NCI-H2227 treated with DMSO at 0.1 percent for 48 hours (cell line): ENCODE measurements at places on chromosomes 5 and 9.

GRCh38 chr5:169650701-169651331 is 13.7 kb downstream of the DOCK2 start:
- no peak for DNase-seq

DNA sequence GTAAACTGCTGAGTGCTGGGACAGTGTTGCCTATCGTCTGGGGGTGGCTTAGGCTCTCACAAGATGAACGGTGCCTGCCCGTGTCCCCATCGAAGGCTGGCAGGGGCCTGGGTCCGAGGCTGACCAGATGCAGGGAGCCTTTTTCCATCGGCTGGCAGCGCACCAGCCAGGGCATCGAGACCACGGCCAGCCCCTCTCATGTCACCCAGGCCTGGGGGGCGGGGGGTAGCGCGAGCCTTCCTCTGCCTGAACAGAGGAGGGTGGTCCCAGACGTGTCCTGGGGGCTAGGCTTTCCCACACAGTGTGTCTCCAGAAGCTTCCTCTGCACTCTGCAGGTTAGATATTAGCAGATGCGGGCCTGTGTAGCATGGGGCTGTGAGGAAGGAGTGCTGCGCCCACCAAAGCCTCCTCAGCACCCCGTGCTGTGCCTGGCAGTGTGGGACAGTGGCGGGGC is 17.3 kb downstream of the FGD3 start:
- no peak for DNase-seq

GRCh38 chr5:98927242-98927988 is 1.4 kb downstream of the CHD1 start:
- peak; percentile 24 for DNase-seq

- no peak for DNase-seq
These were observed 179.2 kb downstream of the FBN2 start for GRCh38 chr5:128358826-128359225.

DNA sequence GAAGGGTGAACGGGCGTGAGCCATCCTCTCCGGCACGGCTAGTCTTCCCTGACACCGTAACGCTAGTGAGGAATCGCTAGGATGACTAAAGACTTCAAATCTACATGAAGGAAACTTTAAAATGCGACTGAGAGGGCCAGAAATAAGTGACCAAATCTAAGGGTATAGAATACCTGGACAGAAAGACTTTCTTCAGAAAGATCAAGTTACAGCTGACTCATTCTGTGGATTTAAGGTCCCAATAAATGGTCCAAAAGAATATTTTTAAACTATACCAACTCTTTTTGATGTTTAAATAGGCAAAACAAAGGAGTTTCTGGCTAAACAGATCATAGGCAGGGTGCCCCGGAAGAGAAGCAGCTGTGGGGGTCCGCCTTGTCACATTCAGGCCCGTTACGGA is 38.9 kb upstream of the CEP72 start:
- DNase-seq: no peak

DNA sequence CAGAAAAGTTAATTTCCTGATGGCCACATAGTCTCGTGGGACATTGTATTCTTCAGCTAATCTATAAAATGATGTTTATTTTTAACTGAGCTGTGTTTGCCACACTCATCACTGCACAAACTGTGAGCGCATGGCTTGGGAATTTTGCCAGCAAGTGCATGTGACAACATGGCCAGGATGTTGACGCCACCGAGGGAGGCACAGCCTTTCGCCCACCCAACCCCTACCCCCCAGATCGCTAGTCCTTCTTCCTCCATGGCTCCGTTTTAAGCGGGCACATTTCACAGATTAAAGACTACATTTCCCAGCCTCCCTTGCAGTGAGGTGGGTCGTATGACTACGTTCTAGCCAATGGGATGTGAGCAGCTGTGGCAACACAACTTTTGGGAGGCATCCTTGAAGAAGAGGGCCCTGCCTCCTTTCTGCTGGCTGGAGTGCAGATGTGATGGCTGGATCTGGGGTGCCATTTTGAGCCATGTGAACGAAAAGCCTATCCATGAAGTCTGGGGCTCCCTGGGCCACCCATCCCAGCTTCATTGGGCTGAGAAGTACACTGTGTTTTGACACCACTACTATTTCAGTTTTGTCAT is 7.9 kb downstream of the NRARP start:
- no peak for DNase-seq

GRCh38 chr5:180813420-180813819 is 10.8 kb upstream of the MGAT1 start:
- DNase-seq: no peak

DNA sequence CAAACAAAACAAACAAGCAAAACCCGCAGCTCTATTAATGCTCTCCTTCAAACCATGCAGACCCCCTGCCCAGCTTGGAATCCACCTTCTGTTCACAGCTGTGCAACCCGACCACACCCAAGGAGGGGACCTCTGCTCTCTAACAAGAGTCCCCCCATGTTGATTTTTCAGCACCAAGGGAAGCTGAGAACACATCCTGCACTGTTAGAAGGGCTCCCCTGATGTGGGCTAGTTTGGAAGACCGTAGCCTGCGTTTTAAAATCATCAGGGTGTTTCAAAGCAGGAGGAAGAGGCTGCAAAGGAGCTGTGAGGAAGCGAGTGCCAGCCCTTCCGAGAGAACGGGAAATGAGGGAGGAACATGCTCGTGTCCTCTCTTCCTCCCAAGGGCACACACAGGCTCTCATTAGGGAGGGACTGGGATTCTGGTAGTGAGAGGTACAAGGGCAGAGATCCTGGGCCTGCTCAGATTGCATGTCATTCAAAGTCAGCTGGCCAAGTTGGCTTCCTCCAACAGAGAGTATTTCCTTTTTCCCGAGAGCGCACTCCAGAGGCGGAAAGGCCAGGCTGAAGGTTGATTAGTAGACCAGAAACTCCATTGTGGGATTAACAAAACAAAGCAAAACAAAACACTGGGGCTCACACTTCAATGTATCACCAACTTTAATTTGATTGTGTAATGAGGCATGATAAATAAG is 185.9 kb downstream of the SEMA6A start:
- DNase-seq: no peak

GRCh38 chr9:132018957-132019405 is 60.7 kb downstream of the MED27 start:
- DNase-seq: no peak

- DNase-seq: no peak
These were observed 30.3 kb upstream of the PURA start for GRCh38 chr5:140083650-140084049.

GRCh38 chr9:127788337-127789011 is 2.6 kb downstream of the CDK9 start:
- no peak for DNase-seq

DNA sequence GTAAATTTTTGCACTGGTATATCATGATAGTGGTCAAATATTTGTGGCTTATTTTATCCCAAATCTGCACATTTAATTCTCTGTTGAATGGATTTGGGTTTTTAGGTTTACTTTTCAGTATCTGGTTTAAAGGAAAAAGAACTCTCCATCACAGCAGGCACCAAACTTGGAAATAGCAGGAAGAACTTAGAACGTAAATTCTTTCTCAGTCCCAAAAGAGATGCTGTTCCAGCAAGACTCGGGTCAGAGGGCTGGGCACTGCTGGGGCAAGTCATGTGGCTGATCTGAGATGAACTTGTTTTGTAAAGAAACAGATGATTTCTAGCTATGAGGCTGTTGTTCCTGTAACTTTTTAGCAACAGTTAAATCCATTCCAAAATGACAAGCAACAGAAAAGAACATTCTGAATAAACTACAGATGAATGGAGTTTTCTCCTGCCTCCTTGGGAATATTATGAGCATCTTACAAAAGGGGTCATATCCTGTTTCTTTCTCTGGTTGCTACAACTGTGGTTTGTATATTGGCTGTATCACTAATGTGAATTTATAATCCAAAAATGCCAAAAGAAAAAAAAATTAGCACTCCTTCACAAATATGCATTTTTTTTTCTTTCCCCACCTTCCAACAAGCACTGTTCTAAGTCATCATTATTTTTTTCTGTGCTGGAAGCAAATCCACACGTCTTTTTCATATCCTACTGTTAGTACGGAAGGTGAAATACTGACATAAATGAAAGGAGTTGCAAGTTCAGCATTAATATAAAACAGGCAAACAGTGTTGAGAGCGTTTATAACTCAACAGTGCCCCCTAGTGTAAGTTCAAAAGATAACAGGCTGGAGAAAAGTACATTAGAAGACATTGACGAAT is 31.1 kb downstream of the OR2K2 start:
- peak; percentile 15 for DNase-seq

DNA sequence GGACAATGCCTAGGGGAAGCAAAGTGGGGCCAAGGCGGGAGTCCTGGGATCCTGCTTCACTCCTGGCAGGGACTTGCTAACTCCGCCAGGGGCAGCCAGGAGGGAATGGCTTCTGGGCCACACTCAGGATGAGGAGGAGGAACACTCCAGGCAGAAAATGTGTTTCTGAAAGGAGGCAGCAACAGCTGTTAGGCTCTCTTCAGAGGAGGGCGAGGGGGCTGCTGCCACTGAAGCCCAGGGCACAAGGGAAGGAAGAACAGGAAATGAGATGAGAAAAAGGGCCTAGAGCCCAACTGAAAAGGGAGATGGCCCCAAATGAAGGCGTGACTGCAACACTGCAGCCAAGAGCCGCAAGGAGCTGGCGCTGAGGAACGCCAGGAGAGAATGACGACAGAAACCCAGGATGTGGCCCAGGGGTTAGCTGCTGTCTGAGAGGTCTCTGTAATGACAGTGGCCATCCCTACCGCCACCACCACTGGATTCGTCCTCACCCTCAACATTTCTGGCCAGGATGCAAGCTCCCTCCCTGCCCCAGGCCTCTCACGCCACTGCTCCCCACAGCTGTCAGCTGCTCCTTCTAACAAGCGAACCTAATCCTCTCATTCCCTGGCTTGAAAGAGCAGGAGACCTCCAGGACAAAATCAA is 15.8 kb downstream of the PSMB7 start:
- no peak for DNase-seq

- DNase-seq: no peak
These were observed 83.7 kb downstream of the GALNT10 start for GRCh38 chr5:154273963-154274827.

GRCh38 chr9:117184173-117184572 is 230.7 kb downstream of the ASTN2 start:
- DNase-seq: no peak

DNA sequence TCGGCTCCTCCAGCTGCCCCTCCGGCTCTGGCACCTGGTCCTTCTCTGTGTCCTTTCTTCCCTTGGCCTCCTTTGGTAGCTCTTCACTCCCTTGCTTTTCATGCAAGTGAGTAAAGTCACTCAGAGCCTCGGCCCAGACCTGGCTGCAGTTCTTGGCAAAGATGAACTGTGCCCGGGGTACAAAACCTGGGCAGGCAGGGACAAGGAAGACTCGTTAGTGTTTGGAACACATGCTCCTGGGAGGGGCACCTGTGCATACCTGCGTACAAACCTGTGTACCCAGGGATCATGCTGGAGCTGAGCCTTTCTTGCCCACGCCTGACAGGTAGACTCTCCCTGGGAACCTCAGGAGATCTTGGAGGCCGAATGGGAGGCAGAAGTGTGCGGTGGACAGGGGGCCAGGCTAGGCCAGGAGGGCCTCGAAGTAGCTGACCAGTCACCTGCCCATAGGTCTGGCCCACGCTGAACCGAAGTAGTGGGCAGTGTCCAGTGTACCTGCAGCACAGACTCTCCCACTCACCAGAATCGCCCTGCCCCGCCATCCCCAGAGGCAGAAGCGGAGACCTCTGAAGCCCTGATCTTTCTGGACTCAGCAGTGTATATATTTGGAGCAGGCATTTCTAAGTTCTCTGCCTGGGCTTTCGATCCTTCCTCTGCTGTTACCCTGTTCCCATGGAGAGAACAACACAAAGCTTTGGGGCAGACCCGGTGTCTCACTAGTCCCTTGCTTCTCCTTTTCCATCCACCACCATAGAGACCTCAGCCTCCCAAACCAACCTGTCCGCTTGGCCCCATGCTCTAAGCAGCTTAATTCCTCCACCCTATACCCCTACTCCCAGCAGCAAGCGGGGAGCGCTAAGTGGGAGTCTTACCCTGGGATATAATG is 41.9 kb upstream of the TESK1 start:
- no peak for DNase-seq

DNA sequence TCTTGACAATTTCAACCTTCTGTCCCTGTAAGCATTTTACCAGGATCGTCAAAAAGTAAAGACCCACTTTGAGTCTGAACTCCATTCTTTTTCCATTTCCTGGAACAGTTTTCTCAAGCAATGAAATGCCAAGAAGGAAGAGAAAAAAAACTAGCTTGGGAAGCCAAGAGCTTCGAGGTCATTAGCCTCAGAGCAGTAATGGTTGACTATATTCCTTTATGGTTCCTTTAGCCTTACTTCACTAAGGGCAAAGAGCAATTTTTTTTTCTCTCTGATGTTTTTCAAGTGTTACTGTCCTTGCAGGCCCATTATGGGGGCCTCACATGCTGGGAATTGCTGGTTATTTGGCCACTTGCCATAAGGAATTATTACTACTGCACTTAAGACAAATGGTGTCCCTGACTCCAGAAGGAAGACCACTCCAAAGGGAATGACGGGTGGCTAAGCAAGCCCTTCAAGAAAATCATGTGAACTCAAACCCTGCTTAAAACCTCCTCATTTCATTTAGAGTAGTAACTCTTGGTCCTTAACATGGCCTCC is 37.1 kb downstream of the BNC2 start:
- DNase-seq: peak; percentile 42

DNA sequence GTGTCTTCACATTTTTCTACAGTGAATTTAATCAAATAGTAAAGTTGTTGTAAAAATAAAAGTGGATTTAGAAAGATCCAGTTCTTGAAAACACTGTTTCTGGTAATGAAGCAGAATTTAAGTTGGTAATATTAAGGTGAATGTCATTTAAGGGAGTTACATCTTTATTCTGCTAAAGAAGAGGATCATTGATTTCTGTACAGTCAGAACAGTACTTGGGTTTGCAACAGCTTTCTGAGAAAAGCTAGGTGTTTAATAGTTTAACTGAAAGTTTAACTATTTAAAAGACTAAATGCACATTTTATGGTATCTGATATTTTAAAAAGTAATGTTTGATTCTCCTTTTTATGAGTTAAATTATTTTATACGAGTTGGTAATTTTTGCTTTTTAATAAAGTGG is 60.4 kb downstream of the MTAP start:
- no peak for DNase-seq

DNA sequence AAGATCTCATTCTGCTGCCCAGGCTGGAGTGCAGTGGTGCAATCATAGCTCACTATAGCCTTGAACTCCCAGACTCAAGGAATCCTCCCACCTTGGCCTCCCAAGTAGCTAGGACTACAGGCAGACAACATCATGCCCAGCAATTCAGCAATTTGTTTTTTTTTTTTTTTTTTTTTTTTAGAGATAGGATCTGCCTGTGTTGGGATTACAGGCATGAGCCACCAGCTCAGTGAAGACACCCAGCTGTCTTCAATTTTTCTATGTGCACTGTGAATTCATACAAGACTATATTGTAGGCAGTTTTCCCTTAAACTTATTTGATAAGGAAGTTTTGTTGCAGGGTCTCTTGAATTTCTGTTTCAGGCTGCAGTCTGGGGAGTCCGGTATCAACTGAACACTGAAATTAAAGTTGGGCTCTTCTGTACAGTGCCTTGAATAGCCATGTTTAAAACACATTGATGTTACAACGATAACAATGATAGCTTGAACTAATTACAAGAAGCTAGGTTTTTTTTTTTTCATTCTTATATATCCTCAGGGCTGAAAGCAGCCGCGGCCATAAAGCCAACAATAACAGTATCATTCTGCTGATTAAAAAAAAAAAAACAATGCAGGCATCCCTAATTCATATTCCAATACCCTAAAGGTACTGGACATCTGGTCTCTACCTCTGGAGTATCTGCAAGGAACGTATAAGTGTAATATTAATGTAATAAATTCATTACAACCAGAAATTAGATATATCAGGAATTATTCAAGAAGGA is 63.5 kb downstream of the MPDZ start:
- no peak for DNase-seq

GRCh38 chr9:69173891-69174615 is at the start of gene TJP2:
TJP2 (plus strand) TSS chr9:69174277; CDS start chr9:69174373, 96 bp downstream.
- DNase-seq: no peak
